ENCODE measurements at places on chromosomes 2 and 18. TPM values are rescaled to one million over a fixed set of nuclear protein-coding genes. Genes with fewer than 3 reads are reported as not detected.
A peak's percentile ranks its signal among the peaks of the same experiment; 100 is the strongest.

GRCh38 chr2:1348789-1349188 lies 64.5 kb upstream of the TPO start:
- DNase-seq: no peak

DNA sequence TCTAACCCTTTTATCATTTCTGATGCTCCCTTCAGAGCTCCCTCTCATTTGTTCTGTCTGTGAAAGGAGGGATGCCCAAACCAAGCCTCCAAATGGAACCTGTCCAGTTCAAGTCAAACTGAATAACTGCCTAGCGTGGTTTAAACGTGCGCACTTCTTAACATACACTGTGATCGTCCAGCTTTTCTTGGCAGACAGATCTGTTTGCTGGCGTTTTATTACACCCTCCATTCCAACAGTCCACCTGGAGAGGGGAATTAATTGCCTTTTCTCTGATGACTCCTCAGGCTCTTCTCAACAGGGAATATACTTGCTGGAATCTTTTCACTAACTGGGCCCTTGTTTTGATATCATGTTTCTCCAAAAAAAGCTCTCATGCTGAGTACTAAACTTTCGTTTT lies 379.2 kb upstream of the POU3F3 start:
- no peak for DNase-seq

- DNase-seq: no peak
These were observed 9.8 kb downstream of the RBFA start for GRCh38 chr18:80044072-80044471.

- no peak for DNase-seq
These were observed 10.8 kb upstream of the EFEMP1 start for GRCh38 chr2:55934337-55934736.

- DNase-seq: peak; percentile 98
These were observed at the start of gene NFU1 for GRCh38 chr2:69436938-69437750. TSS of gene NFU1 (minus strand) at chr2:69437435. CDS start at chr2:69437422, 13 bp downstream.

- no peak for DNase-seq
These were observed 324.8 kb upstream of the GULP1 start for GRCh38 chr2:187966924-187967323.

- DNase-seq: no peak
These were observed 79.7 kb upstream of the CYTIP start for GRCh38 chr2:157523270-157524247.

DNA sequence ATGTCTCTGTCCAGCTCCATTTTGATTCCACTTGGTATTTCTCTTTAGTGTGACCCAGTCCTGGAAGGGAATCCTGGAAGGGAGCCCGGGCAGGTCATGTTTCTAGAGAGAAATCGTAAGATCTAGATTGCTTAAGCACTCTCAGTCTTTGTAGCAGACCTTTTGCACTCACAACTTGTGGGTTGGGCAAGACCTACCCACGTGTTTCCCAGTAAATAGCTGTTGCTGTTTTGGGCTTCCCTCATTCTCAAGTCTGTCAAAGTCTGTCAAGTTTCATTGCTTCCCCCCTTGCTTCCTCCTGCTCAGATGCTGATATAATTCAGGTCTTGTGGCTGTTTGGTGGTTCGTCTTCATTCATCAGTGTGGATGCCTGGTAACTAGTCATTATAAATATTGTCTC lies 17.4 kb upstream of the NEMP2 start:
- no peak for DNase-seq

- no peak for DNase-seq
These were observed 21.8 kb downstream of the WDR7 start for GRCh38 chr18:56672981-56673380.

- DNase-seq: peak; percentile 79
These were observed 221.0 kb upstream of the EPAS1 start for GRCh38 chr2:46076251-46076650.

GRCh38 chr2:134819334-134819733 lies 19.1 kb upstream of the ACMSD start:
- DNase-seq: peak; percentile 94

DNA sequence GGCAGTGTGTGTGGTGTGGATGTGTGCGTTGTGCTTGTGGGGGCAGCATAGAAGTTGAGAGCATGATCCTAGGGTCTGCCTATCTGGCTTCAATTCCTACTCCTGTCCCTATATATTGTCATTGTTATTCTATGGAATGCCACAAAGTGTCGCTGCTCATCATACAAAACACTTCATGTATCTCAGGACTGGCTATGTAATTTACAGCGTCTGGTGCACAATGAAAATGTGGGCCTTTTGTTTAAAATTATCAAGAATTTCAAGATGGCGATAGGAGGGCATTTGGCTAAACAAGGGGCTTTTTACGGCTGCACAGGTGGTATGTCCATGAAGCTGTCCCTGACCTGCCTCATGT lies 3.4 kb downstream of the SERPINB2 start:
- no peak for DNase-seq

DNA sequence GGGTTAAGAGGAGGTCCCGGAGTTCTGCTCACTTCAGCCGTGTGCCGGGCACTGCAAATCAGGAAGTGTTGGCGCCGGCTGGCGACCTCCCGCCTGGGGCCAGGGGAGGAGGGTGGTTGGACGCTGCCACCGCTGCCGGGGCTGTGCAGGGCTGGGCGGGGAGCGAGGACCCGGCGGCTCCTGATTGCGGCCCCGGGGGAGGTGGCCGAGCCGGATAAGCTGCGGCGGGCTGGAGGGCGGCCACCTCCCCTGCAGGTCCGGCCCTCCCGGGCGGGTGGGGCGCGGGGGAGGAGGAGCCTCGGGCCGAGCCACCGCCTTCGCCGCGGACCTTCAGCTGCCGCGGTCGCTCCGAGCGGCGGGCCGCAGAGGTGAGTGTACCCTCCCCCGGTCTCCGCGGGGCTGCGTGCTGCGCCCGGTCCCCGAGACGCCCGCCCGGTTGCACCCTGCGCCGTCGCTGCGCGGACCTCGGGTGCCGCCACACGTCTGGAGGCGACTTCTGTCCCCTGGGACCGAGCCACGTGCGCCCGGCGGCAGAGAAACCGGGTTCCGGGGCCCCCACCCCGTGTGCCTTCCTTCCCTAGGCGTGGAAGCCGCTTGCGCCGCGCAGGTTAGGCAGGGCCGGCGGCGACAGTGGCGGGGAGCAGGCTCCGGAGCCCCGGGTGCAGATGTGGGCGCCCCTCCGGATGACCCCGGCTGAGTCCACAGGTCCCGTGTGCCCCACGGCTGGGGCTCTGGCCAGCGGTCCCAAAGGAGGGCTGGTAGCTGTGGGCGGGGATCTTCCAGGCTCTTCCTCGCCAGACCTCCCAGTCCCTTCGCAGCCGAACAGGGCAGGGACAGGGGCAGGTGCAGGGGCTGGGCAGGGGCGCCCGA lies at the start of gene STEAP3:
Gene STEAP3 (plus strand): TSS at position 314 of the 870 bp plus-strand sequence. CDS start 7,179 bp downstream, outside the sequence.
- DNase-seq: peak; percentile 97

- DNase-seq: peak; percentile 78
These were observed 156.3 kb upstream of the CCDC68 start for GRCh38 chr18:55115606-55116005.

- DNase-seq: peak; percentile 65
These were observed 10.4 kb upstream of the FAM228A start for GRCh38 chr2:24164416-24164973.

DNA sequence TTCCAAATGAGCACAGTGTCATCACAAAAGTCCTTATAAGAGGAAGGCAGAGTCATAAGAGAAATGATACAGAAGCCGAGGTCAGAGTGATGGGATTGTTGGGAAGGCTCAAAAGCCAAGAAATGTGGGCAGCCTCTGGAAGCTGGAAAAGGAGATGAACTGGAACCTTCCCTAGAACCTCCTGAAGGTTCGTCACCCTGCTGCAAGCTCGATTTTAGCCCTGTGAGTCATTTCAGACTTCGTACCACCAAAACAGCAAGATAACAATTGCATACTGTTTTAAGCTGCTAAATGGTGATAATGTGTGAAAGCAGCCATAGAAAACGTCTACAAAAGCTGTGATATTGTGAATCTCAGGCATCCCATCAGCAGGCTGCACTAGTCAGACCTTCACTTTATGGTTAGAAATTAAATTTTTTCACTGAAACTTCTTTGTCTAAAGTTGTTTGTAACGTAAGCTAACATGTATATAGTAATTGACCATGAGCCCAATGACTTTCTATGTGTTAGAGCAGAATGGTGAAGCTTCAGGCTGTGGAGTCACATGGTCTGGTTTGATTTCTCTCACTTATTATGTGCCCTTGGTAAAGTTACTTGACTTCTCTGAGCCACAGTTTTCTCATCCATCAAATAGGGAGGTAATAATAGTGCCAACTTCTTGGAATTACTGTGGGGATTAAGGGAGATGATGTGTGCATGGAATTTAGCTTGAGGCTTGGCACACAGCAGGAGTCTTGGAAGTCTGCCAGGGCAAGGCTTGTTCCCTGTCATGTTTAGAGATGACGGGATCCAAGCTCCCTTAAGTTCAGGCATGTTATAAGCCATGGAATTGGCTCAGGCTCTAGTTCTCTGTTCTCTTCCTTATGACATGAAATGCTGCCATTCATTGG lies 132.0 kb upstream of the CCDC195 start:
- DNase-seq: no peak

GRCh38 chr18:66632756-66633155 lies 28.9 kb upstream of the CDH19 start:
- DNase-seq: no peak

GRCh38 chr2:235378944-235379343 lies 114.9 kb upstream of the AGAP1 start:
- DNase-seq: no peak

- DNase-seq: no peak
These were observed 518.2 kb upstream of the LRATD1 start for GRCh38 chr2:14114275-14114674.

- peak; percentile 9 for DNase-seq
These were observed 5.4 kb downstream of the GALM start for GRCh38 chr2:38671303-38671702.

DNA sequence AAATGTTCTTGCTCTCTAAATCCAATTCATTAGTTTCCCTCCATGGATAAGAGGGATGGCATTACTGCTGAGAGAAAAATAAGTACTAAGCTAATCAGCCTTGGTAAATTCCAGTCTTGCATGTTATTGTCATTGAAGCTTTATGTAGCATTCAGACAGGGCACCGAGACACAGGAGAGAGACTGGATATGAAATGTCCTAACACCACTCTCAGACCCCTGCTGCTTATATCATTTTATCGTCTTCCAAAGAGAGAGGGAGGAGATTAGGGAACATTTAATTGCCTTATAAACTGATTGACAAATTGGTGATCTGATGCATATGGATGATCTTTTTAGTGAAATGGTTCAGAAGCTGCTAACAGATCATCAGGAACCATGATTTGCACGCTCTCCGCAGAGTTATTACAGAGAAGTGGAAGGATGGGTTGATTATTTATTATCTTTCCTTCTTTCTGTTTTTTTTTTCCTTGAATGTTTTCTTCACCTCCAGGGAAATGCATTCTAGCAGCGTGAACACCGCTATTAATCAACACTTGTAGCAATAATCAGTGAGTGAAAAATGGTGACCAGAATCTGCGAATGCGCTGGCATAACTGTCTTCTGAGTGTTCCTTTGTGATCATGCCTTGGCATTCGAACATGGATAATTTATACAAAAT lies 150.7 kb upstream of the NRP2 start:
- DNase-seq: no peak

FBXO36 gene
- 7.7 TPM for total RNA-seq

TNFAIP6 gene
- 43.1 TPM for total RNA-seq

NEU2 gene
- not detected for total RNA-seq

Data from osteoblast (primary cell).